ENCODE measurements at places on chromosomes 7 and 10.

GRCh38 chr7:50449881-50450589 is at the start of gene FIGNL1:
TSS of gene FIGNL1 (minus strand) at chr7:50450350. CDS start at chr7:50447287, 3,063 bp downstream.
- DNase-seq: peak; percentile 89

GRCh38 chr7:131935180-131935579 is 378.8 kb upstream of the PODXL start:
- DNase-seq: no peak

- DNase-seq: no peak
Measured at GRCh38 chr7:30764030-30764975, 6.9 kb upstream of the MINDY4 start.

GRCh38 chr10:28674782-28675181 is 2.5 kb upstream of the BAMBI start:
- DNase-seq: no peak

DNA sequence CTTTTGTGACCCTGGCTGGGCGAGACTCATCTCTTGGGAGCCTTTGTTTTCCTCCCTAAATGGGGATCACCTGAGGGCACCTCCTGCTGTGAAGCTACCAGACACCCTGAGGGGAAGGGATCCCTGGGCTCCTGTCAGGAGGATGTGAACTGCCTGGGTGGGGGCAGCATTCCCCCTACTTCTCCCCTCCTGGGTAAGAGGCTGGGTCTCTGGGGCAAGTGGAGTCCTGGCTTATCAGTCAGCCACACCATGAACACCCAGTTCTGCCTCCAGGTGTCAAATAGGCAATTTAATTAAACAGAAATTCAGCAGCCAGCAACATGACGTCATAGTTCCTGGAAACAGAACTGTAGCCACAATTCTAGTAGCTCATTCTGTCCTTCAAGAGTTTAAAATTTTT is 97.7 kb upstream of the RET start:
- no peak for DNase-seq

GRCh38 chr10:133009218-133009950 is 67.0 kb upstream of the CFAP46 start:
- DNase-seq: peak; percentile 71

GRCh38 chr10:114181971-114182370 is 2.8 kb downstream of the TDRD1 start:
- DNase-seq: peak; percentile 91

- DNase-seq: peak; percentile 40
Measured at GRCh38 chr7:128890306-128891109, 20.0 kb downstream of the KCP start.

DNA sequence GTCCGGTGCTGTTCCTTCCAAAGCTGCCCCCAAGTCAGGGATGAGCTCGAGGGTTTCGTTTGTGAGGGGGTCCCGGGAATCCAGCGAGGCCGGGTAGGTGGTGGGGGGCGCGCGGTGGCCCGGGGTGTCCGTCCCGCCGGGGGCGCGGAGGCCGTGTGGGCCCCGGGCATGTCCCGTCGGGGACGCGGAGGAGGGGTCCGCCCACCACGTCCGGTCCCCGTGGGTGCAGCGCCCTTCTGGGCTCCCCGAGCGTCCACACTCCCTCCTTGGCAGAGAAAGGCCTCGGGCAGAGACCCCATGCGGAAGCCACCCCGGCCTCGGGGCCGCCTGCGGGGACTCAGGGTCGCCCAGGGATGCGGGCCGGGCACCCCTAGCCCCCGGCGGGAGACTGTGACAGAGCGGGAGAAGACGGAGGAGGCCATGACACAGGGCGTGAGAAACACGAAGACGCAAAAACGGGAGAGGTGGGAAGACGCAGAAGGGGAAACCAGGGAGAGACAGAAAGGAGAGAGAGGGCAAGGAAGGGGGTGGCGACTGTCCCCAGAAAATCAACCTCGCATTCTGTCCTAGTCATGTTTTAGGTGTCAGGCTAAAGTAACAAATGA is 640 bp upstream of the ZNF425 start:
- DNase-seq: peak; percentile 52

DNA sequence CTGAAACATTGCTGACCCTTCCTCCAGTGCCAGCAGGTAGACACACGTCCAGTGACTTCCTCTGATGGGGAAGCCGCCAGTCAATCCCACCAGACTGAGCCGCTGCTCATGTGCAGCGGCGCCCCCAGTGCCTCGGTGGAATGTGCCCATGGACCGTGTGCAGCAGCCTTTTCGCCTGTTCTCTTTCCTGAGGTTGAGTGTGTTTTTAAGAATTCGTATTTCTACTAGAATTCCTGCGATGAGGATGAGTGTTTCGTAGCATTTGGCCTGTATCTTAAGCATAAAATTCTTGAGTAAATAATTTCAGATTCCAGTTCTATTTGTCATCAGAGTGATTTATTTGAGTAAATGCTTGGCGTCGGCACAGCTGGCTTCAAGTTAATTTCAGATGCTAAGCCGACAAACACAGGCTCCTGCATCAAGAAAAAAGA is 35.4 kb downstream of the BNIP3 start:
- no peak for DNase-seq

GRCh38 chr10:86303626-86304025 is 63.0 kb downstream of the GRID1 start:
- no peak for DNase-seq

DNA sequence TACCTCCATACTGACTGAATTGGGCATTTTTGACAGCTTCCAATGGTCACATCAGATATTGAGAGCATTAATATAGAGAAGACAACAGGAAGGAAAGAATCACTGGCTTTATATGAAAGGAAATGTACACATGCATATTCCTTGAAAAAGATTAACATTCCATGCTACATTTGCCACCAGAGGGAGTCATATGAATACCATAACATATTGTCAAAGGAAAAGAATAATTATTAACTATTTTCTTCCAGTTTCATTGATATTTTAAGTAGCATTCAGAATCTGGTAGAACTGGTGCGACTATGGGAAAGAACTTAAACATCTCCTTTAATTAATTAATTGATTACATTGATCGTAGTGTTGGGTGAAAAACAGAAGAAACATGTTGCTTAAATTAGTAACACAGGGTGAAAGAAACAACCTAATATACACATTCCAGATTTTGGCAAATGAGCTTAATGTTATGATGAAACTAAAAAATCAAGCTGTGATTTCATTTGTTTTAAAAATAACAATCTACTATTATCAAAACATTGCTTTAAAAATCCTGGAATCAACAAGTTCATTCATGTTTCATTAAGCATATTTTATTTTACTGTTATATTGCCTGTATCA is 71.5 kb downstream of the GPR85 start:
- DNase-seq: peak; percentile 25

DNA sequence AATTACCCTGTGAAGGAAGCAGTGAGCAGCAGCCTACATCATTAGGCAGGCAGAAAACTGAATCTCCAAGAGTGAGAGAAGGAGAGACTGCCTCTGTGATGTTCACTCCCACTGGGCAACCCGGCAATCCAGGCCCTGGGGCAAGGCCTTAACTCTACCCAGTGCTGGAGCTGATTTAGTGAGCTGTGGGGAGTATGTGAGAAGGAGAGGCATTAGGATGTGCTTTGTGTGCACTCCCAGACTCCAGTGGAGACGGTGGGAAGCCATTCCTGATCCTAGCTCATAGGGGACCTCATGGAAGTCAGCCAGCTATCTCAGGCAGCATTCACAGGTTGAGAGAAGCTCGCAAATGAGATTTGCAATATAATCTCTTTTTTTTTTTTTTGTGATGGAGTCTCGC is 41.1 kb upstream of the CDK13 start:
- DNase-seq: no peak

DNA sequence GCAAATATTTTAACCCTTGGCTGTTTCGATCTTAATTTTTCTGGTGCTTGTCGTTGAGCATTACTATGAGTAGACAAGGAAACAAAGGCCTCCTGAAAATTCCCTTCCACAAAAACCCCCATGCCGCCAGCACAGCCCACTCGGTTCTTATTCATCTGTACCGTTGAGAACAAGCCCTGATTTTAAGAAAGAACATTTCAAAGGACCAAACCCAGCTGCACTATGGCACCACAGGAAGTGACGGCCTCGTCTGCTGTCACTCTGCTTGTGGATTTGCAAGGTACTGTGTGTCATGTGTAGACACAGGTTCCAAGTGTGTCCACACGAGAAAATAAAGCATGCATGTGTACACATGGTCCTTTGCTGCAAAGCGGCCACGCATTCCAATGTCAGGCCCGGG is 285.2 kb downstream of the DNAJB6 start:
- no peak for DNase-seq

DNA sequence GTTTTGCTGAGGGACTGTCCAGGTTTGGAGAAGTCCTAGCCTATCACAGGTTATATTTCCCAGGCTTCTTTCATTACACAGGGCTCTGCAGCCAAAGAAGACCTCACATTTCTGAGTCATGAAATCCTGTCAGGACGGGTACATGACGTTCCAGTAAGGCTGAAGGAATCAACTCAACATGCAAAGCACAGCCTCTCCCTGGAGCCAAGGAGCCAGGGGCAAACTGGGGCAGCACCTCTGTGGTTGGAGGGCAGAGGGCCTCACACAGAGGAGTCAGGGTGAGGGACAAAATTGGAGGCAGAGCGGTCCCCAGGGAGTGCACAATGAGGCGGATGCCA is 116.3 kb upstream of the GDF10 start:
- no peak for DNase-seq

DNA sequence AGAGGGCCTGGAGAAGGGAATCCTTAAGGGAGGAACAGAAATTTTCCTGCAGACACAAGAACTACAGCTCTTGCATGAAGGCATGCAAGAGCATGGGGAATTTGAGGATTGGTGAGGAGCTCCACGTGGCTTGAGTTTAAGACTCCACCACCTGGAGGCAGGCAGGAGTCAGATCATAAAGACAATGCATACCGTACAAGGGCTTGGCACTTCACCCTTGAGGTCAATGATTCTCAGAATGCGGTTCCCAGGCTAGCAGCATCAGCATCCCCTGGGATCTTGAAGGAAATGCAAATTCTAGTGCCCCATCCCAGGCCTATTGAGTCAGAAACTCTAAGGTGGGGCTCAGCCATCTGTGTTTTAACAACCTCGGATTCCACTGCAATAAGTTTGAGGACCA is 143.8 kb downstream of the C7orf25 start:
- no peak for DNase-seq

- no peak for DNase-seq
Measured at GRCh38 chr10:10818082-10818481, 199.6 kb upstream of the CELF2 start.

DNA sequence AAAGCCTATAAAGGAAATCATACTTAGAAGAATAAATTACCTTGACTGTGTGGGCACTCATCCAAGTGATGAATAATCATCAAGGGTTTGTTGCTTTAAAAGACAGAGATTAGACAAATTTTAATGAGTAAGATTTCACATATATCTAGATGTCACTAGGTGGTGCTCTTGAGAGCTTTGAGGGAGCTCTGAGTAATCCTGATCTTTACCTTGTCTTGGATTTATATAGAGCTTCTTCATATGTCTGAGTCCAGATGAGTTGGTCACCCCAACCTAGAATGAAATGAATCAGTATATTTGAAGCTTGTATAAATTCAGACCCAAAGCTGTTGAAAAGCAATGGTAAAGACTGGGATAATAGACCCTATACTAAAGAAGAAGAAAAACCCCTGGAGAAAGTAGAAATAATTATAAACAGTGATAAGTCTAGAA is 3.7 kb downstream of the AGR2 start:
- DNase-seq: peak; percentile 75

DNA sequence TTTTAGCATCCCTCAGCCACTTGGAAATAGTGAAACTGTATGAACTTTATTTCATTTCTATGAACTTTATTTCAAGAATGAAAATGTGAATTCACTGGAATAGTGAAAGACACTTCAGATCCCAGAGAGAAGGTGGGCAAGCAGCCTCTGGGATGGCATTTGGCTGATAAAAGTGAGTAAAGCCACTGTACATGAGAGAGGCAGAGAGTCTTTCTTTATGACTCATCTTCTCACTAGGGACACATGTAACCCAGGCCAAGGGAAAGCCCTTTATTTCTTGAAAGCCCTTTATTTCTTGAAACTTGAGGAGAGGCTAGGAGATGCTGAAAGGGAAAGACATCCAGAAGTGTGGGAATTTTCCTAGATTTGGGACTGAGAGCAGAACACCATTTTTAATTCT is 148.9 kb upstream of the SMIM30 start:
- no peak for DNase-seq

DNA sequence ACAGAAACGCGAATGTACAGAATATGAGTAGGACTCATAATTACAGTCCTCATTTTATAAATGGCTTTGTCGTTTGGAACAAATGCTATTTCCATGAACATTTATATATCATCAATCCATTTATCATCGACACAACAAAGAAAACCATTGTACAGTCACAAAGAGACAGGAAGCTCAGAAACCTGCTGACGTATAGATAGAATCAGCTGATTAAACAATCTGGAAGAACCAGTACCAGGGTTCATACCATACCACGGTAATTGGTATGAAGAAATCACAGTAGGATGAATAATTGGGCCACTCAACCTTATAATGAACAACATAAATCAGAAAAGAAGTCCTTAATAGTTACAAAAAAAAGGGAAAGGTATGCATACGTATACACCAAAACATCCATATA is 295.0 kb downstream of the PARD3 start:
- DNase-seq: no peak

DNA sequence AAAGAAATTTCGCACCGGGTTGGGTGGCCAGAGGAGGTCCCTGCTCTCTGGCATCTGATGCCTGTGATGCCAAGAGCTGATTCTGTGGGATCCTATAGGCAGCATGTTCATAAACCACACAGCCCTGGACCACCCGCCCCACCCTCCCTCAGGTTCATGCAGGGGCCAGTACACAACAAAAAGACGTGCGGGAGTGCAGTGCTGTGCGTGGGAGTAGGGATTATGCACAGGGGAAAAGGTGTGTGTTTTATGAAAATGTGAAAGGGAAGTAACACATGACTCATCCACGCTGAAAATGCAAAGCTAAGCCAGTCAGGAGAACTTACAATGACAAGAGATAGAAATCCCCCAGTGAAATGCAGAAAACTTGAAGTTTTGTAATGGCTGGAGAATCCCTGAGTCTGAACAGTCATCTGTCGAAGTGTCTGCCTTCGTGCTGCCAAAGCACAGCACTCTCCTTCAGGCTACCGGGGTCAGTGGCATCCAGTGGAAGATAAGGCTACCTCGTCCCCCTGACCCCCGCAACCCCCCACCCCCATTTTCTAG is 1.1 kb downstream of the KIAA1217 start:
- peak; percentile 67 for DNase-seq

DNA sequence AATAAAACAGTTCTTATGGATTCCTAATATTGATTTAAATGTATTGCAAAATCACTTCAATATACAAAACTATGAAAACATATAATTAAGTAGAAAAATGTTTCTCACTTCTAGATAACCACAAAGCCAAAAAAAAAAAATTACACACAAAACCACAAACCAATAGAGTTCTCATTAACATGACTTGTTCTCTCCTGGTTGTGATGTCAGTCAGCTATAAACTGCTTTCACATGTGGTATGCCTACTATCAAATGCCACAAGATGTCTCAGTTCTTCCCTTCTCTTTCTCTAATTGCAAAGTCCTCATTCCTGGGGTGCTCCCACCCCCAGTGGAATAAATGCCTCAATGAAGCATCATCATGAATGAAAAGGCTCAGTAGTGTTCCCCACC is 16.6 kb downstream of the GNAI1 start:
- DNase-seq: peak; percentile 73

All from SW480 (cell line).